Right renal pelvis (tissue), 4 donors: ENCODE measurements at places on chromosomes 2 and 18.

DNA sequence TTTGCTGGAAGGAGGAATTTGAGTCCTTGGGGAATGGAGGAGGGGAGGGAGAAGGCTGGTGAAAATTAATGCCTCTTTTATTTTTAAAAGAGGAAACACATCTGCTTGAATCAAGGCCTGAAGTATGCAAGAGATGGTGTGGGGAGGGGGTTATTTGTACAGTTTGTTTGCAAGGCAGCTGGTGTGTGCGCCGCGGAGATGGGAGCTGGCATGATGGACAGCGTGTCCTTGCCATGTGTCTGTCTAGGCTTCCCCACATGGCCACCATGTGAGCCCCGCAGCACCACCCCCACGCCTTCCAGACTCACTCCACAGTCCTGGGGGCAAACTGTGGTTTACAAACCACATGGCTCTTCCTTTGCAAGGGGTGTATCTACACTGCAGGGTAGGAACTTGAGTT lies 154.8 kb upstream of the APCDD1 start:
- no peak for DNase-seq

DNA sequence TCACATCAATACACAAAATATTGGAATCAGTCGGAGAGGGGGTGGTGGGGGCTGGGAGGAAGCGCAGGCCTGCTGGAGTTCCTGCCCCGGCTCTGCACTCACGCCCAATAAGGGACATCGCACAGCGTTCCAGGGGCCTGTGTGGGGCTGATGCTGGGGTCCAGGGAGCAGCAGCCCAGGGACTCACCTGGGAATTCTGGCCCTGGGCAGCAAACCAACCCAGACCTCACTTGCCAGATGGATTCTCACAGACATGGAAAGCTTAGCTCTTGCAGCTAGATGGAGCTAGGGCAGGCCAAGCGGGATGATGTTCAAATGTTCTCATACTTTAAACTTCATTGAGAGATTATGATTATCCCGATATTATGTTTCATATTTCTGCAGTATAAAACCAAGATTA lies 266.6 kb upstream of the TANK start:
- no peak for DNase-seq

GRCh38 chr18:57649556-57650500 lies 28.2 kb upstream of the NARS1 start:
- DNase-seq, result no peak

GRCh38 chr2:191747170-191747530 lies 69.2 kb downstream of the NABP1 start:
- no peak for DNase-seq

DNA sequence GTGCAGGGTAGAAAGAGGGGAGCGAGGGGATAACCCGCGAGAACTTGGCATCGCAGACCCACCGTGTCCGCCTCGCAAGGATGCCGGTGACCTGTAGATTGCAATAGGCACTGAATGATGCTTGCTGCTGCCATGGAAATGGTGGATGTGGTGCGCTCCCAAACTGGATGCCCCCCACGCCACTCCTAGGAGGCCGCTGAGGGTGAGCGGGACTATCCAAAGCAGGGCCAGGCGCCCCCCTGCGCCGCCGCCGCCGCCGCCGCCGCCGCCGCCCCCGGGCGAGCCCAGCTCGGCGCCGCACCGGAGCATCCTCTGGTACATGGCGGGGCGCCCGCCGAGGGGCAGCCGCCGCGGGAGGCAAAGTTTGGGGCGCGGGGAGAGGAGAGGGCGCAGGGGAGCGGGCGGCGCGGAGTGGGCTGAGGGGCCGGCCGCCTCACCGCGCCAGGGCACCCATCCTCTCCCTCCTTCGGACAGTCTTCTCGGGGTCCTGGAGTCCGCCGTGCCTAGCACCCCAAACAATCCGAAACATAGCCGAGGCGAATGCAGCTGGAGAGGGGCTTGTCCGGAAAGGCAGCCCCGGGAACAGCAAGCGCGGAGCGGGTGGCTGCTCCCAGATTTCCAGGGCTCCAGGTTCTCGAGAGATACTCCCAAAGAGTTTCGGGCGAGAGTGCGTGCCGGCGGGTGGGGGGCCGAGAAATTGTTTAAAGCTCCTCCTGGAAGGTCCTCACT lies 685.1 kb downstream of the NRXN1 start:
- DNase-seq, result no peak

- DNase-seq, result no peak
Observed at GRCh38 chr2:177832611-177833433, 239.8 kb downstream of the PDE11A start.

GRCh38 chr2:24123922-24124580 lies 782 bp downstream of the FAM228B start:
- no peak for DNase-seq

GRCh38 chr2:33488715-33489540 lies 12.5 kb downstream of the RASGRP3 start:
- no peak for DNase-seq

- DNase-seq, result no peak
Observed at GRCh38 chr2:217286833-217287232, 427.0 kb upstream of the TNP1 start.

DNA sequence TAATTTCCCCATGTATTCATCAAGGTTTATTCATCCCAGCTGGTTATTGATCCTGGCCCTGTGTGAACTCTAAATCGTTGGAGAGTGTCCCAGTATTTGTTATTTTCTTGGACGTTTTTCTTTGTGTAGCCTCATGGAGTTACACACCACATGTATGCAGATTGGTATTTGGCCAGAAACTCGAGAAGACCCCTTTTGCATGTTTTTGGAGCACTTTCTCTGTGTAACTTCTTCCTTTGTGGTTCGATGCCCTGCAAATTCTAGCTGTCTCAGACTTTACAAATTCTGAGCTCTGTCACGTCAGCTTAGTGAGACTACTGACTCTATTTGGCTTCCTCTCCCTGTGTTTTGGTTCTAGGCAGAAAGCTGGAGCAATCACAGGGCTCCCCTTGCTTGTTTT lies 198.7 kb downstream of the MCFD2 start:
- DNase-seq, result no peak

GRCh38 chr2:136713739-136714138 lies 51.6 kb upstream of the THSD7B start:
- no peak for DNase-seq

GRCh38 chr18:64936671-64937070 lies 787.8 kb upstream of the LINC00305 start:
- DNase-seq, result no peak

DNA sequence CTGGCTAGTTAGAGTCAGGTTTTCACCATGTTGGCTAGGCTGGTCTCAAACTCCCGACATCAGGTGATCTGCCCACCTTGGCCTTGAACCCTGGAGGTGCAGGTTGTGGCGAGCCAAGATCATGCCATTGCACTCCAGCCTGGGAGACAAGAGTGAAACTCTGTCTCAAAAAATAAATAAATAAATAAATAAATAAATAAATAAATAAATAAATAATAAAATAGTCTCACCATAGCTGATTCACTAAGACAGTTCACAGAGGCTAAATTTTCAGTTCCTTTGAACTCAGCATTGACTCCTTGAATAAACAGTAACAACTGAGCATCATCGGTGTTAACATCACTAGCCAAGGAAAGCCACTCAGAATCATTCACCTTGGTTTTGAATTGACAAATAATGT lies 32.7 kb downstream of the GNAL start:
- DNase-seq, result no peak

DNA sequence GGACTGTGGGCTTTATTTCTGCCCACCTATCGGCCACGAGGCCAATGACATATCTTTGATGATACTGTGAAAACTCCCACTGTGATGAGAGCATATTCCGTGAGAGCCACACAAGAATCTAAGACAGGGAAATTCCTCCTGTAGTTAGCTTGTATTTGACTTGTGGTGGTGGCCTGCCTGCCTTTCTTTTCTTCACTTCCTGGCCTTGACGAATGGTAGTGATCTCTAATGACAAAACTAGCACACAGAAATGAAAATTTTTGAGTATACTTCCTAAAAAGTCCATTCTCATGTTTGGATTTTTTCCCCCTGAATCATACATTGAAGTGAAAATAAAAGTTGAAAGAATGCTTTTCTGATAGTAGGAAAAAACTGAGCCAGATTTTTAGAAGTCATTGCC lies 94.4 kb downstream of the MGAT5 start:
- no peak for DNase-seq

DNA sequence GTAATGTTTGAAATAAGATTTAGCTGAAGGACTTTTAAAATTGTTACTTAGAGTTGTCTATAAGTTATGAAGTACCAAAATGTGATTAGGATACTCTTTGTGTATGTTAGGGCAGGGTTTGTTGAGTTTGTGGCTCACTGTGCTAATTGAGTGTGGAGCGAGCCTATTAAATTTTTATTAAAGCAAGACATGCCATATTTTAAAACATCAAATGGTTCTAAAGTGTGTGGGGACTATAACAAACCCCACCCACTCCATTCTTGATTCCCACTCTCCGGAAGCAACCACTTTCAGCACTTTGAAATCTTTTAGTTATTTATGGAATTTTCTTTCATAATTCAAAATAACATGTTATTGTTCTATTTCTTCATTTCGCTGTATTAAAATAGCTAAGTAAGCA lies 1.8 kb downstream of the HNMT start:
- DNase-seq, result no peak

DNA sequence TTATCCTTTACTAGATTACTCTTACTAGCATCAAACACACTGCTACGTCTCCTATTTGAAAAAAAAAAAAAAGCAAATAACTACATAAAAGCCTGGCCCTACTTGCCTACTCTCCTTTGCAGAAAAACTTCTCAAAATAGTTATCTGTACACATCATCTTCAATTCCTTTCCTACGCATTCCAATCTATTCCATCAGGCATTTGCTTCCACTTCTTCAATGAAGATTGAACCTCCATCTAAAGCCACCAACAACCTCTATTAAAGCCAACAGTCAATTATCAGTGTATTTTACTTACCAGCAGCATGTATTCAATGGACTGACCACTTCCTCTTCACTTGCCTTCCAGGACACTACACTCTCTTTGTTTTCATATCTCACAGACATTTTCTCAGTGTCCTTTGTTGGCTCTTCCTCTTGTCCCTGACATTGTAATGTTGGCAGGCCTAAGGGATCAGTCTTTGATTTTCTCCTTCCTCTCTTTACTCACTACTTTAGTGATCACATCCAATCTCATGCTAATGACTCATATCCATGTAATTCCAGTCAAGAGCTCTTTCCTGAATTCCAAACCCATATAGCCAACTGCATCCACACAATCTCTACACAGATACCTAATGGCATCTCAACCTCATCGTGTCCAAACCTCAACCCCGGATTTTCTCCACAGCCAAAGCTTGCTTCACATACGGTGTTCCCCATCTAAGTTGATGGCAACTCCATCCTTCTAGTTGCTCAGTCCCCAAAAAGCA lies 131.3 kb downstream of the CCDC148 start:
- DNase-seq, result no peak

GRCh38 chr18:433298-433697 lies 67.2 kb downstream of the COLEC12 start:
- DNase-seq, result no peak

DNA sequence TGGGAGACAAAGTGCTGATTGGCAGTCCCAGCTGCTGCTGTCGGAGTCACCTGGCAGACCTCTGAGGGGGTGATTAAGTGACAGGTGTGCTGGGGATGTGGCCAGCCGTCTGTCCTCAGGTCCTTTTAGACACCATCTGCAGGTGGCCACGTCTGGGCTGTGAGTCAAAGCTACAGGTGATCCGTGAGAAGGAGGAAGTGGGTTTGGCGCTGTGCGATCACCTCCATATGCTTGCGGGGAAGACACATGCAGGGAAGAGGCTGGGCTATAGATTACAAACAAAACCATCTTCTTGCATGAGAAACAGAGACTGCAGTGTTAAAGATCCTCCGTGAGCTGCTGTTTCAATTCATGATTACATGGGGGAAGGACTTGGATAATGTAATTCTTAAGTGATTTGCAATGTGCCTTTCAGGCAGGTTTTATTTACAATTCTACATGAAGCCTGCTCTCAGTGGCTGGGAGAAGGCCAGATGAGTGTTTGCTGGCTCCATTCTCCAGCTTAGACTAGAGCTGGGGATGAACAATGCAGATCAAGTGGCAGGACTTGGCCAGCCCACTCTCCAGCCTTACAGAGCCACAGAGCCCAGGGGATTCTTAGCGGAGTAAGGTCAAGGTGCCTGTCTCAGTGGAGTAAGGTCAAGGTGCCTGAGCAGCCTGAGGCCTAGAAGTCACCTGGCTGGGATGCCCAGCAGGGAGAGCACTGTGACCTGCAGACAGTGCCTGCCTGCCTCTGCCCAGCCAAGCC lies 87.8 kb downstream of the LYPD1 start:
- DNase-seq, result no peak

- DNase-seq, result peak; percentile 31
Observed at GRCh38 chr18:3498698-3499471, 48.9 kb downstream of the TGIF1 start.

- no peak for DNase-seq
Observed at GRCh38 chr2:46153996-46154753, 143.0 kb upstream of the EPAS1 start.

GRCh38 chr2:124563426-124563825 lies 538.3 kb downstream of the CNTNAP5 start:
- DNase-seq, result no peak

GRCh38 chr2:195124391-195125079 lies 532.5 kb upstream of the SLC39A10 start:
- DNase-seq, result no peak

DNA sequence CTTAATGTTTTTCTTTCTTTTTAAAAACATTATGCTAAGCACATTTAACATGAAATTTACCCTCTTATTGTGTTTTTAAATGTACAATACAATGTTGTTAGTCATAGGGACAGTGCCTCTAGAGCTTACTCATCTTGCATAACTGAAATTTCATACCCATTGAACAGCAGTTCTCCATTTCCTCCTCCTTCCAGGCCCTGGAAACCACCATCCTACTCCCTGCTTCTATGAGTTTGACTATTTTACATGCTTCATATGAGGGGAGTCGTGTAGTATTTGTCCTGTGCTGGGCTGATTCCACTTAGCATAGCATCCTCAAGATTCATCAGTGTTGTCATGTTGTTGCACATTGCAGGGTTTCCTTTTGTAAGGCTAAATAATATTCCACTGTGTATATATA lies 92.6 kb downstream of the SPATS2L start:
- DNase-seq, result no peak

GRCh38 chr2:189641590-189641989 lies 19.7 kb upstream of the ASNSD1 start:
- DNase-seq, result no peak

- no peak for DNase-seq
Observed at GRCh38 chr2:173146590-173146989, 70.9 kb downstream of the MAP3K20 start.

DNA sequence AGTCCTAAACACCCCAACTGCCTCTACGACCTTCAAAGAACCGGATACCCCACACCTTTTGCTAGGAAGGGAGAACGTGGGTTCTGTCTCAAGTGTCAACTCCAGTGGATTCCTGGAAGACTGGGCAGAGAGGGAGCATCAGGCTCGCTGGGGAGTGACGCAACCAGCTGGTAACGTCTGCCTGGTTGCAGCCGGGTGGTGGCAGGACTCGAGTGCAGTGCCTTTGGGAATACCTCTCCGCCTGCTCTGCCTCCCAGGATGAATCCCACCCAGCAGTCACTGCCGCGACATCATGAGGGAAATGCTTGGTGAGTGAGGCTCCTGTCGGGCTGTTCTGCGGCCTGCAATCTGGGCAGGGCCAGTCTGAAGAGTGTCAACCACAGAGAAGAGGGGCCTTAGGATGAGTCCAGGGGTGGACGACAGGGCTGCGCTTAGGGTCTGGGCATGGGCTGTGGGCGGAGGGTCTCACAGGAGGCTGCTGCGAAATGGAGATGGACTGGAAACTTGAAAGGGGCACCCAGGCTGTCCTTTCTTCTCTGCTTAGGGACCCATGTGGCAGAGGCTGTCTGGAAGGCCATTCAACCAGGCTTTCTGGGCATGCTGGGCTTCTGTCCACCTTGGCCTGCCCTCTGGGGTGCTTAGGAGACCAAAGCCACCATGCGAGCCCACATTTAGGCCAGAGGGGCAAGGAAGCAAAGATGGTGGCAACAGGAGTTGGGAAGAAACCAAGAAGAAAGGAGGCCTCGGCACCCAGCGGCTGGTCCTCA lies 12.9 kb downstream of the GPR17 start:
- DNase-seq, result no peak
